ENCODE measurements at places on chromosomes 3 and 15.

DNA sequence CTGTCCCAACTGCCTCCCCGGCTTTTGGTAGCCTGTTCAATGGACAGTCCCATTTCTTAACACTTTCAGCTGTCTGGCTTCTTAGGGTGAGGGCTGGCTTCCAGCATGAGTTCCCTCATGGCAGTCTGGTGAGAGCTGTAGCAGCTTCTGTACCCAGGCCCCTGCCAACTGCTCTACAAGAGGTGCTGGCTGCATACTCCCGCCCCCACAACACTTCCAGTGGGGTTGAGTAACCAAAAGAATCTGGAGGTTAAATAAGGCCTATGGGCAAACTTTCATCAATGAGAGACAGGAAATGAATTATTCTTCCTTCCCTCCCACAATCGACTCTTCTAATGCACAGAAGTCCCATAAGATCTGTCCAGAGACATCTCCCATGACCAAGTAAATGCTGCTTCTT, 145.0 kb downstream of the NEK10 start:
- DNase-seq = no peak

DNA sequence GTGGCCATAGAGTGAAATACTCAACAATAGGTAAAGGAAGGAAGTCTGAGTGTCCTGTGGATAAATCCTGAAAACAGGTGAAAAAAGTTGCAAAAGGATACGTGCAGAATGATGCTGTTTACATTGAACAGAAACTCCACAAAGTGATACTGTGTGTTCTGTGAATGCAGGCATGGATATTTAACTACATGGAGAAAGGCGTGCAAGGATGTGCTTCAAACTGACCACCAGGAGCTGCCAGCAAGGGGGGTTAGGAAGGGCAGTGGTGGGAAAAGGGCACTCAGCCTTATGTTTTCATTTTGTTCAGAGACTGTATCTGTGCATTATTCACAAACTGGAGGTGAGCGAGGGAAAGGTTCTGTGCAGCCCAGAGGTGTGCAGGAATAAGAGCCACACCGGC, 47.4 kb downstream of the DNAJB8 start:
- no peak for DNase-seq

DNA sequence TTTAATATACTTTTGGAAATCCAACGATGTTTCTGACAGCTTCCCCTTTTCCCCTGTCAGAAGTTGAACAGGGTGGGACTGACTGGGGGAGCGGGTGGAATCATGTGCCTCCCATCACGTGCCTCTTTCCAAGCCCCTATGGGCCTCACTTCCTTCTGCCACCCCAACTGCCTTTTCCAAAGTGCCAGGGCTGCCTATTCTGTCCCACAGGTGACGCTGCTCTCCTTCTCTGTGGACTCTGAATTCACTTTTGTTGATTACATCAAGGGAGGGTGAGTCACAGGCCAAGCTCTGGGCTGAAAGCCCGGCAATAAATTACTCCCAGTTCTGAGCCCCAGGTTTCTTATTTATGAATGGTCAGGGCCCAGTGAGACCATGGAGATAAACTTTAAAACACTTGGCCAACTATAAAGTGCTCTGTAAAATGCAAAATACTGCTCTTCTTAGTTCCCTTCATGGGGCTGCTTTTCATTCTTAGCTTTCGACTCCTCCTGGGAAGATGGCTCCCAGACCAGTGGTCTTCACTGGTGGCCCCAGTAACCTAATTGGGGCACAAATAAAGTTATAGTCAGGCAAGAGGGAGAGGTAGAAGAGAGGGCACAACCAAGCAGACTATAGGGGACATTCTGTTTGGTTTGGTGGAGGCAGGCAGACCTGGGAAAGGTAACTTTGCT, 12.3 kb downstream of the CPNE9 start:
- DNase-seq = no peak

DNA sequence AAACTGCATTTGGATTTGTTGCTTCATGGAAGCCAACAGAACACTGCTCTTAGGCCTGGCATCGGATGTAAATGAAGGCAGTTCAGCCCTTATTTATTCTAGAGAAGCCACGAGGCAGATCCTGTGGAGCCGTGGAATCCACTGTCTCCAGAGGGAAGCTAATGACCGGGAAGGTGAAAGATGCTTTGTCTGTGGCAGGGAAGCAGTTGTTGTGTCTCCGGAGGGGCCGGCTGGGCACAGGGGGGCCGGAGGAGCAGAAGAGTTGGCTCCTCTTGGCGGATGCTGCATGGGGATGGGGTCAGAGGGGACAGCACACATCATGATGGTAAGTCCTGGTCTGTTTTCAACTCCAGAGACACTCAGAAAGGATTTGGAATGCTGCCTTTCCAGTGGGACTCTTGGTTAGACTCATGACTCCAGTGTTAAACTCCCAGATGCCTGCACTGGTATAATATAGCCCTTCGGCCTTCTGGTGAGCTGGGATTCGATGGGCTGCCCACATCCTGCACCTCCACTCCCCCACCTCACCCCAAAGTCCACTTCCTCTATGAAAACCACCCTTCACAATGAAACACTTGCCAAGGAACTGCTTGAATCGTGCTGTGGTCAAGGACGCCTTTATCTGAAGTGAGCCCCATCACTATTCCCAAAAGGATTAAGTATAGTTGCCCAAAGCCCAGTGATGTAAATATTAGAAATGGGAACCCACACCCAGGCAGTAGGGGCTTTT, 33.6 kb downstream of the TPM1 start:
- no peak for DNase-seq

DNA sequence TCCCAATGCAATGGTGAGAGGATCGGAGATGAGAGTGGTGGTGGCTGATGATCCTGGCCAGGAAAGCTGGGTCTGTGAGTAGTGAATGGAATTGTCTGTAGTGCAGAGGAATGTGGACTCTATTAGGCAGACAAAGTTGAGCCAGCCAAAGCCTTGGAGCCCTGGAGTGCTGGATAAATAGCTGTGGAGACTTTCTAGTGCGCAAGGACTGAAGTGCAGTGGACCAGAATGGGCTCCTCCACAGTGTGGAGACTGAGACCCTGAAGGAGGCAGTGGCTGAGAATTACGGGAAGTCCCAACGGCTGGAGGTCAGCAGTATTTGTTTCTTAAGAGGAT, 874 bp downstream of the ZNF662 start:
- DNase-seq = no peak

DNA sequence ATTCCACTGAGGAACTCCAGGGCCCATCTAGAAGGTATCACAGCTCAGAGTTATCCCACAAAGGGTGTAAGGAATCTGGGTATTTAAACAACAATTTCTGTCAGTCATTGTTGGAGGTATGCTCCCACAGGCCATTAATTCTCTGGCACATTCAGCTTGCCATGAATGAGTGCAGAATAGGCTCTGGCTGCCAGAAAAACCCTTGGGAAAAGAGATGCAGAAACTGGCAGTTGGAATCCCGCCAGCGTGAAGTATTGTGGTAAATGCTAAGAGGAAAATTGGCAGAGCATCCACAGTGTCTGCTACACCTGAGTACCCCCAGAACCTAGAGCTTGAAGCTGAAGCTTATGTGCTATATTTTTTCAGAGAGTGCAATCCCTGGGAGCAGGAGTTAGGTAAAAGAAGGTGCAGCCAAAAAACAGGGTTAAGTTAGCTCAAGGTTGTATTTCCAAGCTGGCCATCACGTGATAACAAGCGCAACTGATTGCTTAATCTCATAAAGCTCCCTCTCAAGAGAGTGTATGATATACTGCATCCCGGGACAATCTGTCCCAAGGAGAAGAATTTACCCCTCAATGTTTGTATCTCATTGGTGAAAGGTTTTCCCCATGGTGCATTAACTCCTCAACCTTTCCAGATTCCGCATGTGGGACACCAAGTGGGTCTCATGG, 94.2 kb upstream of the ACP3 start:
- no peak for DNase-seq

- no peak for DNase-seq
These were observed 34.7 kb downstream of the RPL22L1 start for GRCh38 chr3:170835336-170835735.

GRCh38 chr15:77853910-77854309, 221.2 kb upstream of the LINGO1 start:
- DNase-seq = no peak

- no peak for DNase-seq
These were observed 246.5 kb upstream of the MDFIC2 start for GRCh38 chr3:70558956-70559355.

GRCh38 chr3:94246171-94246570, 183.3 kb downstream of the NSUN3 start:
- DNase-seq = no peak
